ENCODE measurements at places on chromosomes 5 and 9.

DNA sequence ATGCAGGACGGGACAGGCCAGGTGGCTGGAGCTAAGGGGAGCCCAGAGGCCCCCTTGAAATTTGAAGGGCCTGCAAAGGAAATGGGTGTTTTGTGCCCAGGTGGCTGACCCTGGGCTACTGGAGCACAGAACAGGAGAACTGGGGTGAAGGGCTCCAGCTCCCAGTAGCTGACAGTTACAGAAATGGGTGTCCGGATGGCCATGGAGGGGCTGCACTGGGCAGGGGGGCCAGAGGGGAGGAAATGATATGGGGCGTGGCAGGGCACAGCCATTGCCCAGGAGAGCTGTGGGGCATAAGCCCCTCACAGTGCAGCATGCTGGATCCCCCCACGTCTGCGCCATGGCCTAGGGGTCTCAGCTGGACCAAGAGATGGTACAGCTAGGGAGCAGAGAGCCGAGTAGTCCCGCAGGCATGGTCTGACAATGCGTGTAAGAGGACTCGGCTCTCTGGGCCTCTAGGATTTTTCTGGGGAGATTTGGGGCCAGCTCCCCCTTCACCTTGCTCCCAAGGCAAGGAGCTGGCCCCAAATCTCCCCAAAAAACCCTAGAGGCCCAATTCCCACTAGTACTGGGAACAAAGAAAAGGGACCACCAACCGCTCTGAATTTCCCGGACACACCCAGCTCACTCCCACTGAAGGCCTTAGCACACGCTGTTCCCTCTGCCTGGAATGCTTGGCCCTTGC, 7.9 kb upstream of the CARD19 start:
- DNase-seq = no peak

DNA sequence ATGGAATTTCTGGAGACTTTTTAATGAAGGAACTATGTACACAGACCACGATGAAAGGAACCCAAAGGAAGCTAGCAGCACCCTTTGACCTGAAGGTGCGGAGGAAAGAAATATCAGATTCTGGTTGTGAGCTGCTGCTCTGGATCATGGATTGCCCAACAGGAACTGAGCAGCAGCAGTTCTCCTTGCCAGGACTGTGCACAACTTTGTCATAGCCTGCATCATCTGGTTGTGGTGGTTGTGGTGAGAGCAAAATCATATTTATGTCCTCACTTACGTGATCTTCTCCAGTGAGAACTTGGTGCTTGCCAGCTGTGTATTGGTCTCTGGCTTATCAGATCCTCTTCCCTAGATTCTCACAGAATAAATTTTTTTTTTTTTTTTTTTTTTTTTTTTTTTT, 70.7 kb upstream of the LPAR1 start:
- no peak for DNase-seq

DNA sequence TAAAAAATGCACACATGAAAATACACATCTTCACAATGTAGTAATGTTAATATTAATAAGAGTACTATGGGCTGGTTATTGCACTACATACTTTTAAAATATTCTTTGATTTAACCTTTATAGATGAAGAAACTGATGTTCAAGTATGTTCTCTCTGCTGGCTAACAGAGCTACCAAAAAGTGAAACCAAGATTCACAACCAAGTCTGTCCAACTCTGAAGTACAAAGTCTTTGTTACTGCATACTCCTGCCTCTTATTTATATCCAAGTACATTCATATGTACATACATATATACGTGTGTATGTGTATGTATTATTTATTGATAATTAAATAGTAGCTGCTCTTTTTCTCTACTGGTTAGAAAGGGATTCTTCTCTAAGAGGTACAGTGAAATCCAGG, 325.6 kb downstream of the BNC2 start:
- no peak for DNase-seq

- DNase-seq = no peak
These were observed 165.6 kb upstream of the ZNF462 start for GRCh38 chr9:106697390-106697749.

GRCh38 chr9:83563360-83563759, 25.2 kb upstream of the FRMD3 start:
- DNase-seq = no peak

DNA sequence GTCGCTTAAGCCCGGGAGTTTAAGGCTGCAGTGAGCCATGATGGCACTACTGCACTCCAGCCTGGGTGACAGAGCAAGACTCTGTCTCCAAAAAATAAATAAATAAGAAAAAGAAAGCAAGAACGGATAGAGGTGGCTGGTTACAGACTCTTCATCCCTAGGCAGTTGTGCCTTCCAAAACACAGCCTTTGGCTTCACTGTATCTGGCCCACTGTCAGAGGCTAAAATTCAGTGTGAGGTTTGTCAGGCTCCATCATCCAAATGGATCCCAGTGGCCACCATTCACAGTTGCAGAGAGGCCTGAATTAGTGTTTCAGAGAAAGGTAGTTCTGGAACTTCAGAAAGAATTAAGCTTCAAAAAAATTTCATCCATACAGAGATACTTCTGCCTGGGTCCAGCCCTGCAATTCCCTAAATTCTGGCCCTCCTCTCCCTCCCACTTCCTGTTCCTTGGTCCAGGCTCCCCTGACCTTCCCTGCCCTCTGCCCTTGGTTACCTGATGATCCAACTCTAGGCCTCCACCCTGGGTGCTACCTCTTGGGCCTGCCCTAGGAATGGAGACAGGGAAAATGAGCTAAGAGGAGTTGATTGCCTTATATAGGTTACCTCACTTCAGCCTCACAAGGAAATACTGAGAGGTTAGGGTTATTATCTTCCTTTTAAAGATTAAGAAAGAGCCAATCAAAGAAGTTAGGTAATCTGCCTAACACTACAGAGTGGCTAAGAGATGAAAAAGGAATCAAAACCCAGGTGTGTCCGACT, 97.2 kb upstream of the SLC44A1 start:
- no peak for DNase-seq

- no peak for DNase-seq
These were observed 50.1 kb downstream of the DRD1 start for GRCh38 chr5:175393897-175394296.

GRCh38 chr9:85223506-85224125, 518.1 kb downstream of the AGTPBP1 start:
- DNase-seq = no peak

DNA sequence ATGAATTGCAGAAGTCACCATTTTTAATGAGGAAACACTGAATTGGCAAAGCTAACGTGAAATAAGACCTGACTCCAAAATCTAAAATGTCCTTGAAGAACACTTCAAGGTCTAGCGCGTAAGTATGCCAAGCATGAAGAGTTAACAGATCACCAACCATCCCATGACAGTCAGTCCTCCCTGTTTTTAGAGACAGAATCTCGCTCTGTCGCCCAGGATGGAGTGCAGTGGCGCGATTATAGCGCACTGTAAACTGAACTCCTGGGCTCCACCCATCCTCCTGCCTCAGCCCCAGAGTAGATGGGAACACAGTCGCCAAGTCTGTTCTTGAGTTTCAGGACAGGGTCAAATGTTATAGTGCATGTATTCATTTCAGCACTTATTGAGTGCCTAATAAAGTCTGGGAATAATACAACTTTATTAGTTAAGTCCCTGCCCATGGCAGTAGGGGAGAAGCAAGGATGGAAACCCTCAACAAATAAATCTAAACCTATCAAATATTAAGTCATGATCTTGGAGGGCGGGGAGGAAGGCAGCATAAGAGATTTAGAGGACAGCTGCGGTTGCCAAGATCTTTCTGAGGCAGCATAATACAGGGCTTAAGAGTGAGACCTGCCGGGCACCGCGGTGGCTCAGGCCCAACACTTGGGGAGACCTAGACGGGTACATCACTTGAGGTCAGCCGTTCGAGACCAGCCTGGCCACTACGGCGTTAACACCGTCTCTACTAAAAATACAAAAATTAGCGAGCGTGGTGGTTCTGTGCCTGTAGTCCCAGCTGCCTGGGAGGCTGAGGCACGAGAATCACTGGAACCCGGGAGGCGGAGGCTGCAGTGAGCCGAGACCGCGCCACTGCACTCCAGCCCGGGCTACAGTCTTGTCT, 1.1 kb downstream of the ATPSCKMT start:
- no peak for DNase-seq

DNA sequence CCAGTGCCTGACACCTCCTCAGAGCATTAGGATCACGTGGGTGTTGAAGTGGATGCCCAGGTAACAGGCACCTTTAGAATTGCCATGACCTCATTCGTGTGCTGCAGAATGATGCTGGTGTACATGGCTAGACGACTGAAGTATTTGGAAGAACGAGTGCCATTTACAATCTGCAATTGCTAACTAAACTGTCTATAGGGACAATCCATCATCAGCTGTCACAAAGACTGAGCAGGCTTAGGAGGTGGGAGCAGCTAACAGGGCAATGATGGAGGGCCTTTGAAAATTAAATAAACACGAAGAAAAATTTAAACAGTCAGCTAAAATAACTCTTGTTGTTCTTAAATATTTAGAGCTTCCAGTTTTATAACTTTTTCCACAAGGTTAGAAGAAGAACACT, 375.8 kb downstream of the GADD45G start:
- no peak for DNase-seq

- no peak for DNase-seq
These were observed 85.1 kb upstream of the CKMT2 start for GRCh38 chr5:81147886-81148571.

DNA sequence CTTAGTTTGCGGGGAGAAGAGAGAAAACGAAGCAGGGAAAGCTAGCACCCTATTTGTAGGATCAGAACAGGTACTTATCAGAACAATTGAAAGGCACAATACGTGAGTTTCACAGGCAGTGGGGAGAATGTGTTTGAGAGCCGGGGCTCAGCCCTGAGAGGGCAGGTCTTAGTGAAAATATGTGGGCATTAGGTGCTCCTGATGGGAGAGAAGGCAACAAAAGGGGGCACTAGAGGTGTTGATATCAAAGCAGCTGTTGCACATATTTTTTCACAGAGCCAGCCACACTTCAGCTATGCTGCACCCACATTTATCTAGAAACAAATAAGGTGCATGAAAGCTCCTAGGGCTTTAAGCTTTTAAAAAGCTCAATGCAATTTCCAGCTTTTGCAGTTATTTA, 99.7 kb upstream of the MAN2A1 start:
- no peak for DNase-seq

DNA sequence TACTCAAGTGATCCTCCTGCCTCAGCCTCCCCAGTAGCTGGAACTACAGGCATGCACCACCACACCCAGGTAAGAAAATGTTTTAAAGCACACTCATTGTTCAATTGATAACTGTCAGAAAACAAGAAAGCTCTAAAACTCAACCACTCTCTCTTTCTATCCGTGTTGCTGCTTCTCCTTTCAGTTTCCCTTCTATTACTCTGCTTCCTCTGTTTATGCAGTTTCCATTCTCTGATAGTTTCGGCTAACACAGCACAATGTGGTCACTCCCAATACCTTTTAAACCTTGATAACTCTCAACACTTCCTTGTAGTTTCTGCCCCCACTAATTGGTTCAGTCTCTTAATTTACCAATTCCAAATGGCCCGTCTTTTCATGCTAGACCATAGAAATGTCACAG, 59.2 kb upstream of the NR4A3 start:
- no peak for DNase-seq

DNA sequence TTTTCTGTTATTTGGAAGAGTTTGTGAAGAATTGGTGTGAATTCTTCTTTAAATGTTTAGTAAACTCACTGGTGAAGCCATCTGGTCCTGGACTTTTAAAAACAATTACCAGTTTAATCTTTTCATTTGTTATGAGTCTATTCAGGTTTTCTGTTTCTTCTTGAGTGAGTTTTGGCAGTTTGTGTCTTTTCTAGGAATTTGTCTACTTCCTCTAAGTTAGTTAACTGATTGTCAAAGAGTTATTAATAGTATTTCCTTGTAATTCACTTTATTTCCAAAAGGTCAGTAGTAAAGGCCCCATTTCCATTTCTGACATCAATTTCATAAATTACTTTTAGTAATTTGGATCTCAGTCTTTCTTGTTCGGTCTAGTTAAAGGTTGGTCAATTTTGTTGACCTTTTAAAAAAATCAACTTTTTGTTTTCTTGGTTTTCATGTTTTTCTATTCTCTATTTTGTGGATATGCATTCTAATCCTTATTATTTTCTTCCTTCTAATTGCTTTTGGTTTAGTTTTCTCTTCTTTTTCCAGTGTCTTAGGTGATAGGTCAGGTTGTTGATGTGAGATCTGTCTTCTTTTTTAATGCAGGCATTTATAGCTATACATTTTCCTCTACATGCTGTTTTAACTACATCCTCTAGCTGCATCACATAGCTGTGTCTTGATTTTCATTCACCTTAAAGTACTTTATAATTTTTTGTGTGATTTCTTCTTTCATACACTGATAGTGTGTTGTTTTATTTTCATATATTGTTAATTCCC, 7.3 kb upstream of the SMIM3 start:
- DNase-seq = no peak

DNA sequence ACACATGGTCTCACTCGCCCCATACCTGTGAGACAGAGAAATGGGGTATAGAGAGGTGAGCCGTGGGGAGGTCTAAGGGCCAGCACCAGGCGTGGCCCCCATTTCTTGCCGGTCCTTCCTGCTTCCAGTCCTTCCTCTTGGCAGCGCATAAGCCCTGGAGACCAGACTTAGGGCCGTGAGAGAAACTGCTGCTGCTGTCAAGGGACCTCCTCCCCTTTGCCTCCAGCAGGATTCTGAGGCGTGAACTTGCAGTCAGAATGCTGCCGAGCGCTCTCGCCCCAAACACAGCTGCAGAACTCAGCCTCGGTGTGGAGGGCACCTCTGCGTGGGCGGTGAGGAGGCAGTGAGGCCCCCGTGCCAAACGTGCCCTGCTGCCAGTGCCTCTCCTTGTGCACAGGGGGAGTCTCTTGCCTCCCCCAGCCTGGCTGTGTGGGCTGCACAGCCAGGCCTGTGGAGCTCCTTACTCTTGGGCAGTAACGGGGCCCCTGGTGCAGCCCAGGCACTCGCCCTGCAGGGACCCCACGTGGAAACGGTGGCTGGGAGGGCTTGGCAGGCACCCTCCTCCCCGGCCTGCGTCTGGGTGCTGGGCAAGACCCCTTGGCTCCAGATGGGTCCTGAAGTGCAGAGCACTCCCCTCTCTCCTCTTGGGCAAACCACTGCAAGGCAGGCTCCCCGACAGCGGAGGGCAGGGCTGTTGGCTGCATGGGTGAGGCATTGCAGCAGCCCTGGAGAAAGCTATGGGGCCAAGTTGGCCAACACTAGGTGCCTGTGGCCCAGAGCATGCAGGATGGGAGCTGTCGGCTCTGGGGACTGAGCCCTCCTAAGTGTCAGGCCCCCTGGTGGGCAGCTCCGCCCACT, 85.4 kb downstream of the RXRA start:
- DNase-seq = no peak

GRCh38 chr9:93305497-93306020, 121.6 kb downstream of the WNK2 start:
- no peak for DNase-seq

- no peak for DNase-seq
These were observed 106.2 kb downstream of the KLHL3 start for GRCh38 chr5:137629646-137630045.

DNA sequence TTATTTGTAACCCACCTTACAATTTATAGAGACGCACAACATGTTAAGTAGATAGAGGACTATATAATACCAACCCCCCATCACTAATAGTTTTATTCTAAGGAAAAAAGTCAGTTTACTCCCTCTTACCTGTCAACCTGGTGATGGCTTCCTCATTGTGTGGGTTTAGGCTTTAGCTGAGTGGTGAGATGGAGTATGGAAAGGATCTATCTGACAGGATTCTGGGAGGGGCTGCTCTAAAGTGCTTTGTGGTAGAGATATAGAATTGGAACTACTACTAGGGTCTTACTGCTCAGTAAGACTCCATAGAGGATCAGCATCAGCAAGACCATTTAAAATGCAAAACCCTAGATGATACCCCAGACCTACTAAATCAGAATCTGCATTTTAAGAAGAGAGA, 82.1 kb upstream of the IFNE start:
- no peak for DNase-seq
